Stimulated activated CD8-positive, alpha-beta memory T cell treated with anti-CD3 and anti-CD28 coated beads, Interleukin-7, amount 100 ng/mL, for 1 hour (primary cell): ENCODE measurements at places on chromosomes 4 and X.

DNA sequence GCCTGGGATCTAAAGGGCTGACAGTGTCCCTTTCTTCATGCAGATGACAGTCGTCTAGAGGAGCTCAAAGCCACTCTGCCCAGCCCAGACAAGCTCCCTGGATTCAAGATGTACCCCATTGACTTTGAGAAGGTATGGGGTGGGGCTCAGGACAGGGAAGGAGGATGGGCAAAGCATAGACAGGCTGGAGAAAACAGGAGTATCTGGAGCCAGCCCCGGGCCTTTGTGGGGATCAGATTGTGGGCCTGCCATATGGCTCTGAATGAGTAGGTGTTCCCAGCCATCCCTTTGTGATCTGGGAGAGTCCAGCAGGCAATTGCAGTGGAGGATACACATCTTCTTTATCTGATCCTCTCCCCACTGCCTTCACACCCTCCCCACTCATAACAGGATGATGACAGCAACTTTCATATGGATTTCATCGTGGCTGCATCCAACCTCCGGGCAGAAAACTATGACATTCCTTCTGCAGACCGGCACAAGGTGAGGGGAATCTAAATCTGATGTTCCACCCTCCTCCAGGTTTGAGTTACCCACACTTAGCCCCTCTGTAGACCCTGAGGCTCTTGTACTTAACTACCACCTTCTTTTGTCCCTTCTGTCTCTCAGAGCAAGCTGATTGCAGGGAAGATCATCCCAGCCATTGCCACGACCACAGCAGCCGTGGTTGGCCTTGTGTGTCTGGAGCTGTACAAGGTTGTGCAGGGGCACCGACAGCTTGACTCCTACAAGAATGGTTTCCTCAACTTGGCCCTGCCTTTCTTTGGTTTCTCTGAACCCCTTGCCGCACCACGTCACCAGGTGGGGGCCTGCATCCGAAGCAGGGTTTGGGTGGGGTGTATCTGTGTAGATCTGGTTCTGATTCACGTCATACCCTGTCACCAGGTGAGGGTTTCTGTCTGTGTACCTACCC, 5.8 kb upstream of the CDK16 start:
- DNase-seq = no peak

DNA sequence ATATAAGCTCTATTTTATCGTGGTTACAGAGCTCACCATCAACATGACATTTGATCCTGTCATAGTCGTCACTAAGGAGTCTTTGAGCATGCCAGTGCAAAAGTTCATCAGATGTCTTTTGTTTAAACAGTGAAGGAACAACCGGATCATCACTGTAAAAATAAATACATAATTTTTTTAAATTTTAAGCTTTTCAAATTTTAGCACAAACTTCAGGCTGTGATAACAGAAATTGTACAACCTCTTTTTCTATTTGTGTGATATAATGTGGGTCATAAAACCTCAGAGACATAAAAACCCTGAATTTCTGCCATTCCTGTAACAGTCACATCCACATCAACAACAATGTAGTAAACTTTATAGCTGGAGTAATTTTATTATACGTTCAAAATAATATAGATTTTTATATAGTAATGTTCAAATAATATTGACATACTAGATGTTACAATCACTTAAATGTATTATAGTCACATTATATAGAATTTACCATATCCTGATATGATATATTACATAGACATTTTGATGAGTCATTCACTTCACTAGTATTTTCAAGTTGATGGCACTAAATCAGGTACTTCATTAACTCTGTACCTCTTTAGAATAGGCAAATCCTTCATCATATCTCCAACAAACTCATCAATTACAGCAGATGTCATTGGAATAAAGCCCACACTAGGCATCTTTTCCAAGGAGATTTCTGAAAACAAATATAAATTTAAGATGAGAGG, 47.7 kb downstream of the DDX60L start:
- no peak for DNase-seq

GRCh38 chr4:37770016-37770415, 56.5 kb upstream of the PGM2 start:
- DNase-seq = no peak

DNA sequence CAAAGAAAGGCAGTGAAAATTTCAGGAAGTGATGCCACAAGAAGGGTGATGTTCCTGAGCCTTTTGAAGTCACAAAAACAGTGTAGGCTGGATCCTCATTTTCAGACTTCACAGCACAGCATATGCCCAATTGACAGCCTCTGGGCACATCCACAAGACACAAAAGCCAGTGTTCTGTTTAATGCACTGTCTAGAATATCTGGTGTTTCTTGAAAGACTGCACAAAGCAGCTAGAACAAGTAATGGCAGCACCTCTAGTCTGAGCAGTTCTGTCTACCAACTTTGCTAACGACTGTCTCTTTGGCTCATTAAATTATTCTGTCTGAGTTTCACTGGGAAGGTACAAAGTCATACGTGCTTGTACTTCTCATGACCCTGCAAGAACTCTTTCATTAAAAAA, 417.1 kb upstream of the GALNT7 start:
- DNase-seq = no peak

- DNase-seq = no peak
Measured at GRCh38 chr4:107319386-107319785, 283.3 kb upstream of the DKK2 start.

GRCh38 chr4:186943411-186943810, 219.8 kb upstream of the FAT1 start:
- no peak for DNase-seq

- DNase-seq = no peak
Measured at GRCh38 chrX:41127477-41128192, 42.4 kb downstream of the USP9X start.

- DNase-seq = no peak
Measured at GRCh38 chr4:137635108-137635507, 102.8 kb upstream of the PCDH18 start.

- no peak for DNase-seq
Measured at GRCh38 chr4:70808151-70808550, 31.5 kb downstream of the GRSF1 start.

GRCh38 chr4:89486042-89486441, 178.4 kb upstream of the GPRIN3 start:
- no peak for DNase-seq

DNA sequence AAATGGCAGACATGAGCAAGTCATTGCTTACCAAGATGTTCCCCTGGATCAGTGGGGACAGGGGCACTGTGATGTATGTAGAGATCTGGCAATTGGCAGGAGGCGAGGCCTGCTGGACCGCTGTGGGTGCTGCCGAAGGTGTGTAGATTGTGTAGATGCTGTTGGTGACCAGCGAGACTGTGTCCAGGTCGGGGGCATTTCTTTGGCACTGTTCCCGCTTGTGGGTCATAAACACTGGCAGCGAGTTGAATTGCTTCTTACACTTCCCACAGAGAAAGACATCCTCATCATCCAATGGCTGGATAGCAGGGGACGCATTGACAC, 52.7 kb downstream of the CFAP299 start:
- no peak for DNase-seq

- no peak for DNase-seq
Measured at GRCh38 chrX:32525234-32525633, 686.1 kb downstream of the DMD start.

- no peak for DNase-seq
Measured at GRCh38 chr4:112325530-112325929, 28.4 kb downstream of the ALPK1 start.

DNA sequence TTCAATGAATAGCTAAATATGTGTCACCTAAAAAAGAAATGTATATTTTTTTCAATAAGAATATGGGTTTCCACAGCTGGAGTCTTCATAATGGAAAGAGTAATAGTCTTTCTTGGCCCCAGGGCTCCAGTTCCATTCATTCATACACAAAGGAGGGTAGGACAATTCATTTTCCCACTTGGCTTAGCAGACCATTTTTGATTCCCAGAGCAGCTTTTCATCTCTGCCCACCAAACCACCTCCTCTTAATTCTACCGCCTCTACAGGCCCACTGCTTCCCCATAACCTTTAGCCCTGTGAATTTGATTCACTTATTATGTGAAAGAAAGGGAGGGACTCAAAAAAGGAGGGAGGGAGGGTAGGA, 129.9 kb upstream of the PAK3 start:
- DNase-seq = no peak

- no peak for DNase-seq
Measured at GRCh38 chr4:99891351-99891750, 2.9 kb downstream of the LAMTOR3 start.

- DNase-seq = no peak
Measured at GRCh38 chr4:174119051-174119450, 164.4 kb downstream of the FBXO8 start.

- DNase-seq = no peak
Measured at GRCh38 chr4:91894006-91894405, 409.8 kb upstream of the GRID2 start.

DNA sequence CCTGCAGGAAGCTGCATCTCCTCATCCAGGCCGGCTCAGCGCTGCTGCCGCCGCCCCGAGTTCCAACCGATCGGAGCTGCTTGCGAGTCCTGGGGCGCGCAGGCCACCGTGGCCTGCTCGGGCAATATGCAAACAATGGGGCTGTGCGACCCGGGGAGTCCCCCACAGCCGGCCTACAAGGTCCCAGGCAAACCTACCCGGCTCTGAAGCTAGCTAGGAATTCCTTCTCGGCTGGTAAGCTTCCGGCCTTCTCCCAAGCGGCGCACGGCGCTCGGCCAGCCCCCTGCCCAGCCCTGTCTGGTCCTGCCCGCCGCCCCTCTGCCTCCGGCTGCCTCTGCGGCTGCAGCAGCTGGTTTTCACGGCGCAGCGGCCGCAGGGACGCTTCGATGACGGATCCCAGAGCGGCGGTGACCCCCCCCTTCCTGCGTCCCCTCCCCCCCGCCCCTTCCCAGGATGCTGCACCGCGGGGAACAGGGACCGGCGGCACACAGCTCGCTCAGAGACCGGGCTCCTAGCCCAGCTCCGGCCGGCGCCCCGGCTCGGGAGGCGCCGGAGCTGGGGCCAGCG, 59.4 kb downstream of the TSC22D3 start:
- no peak for DNase-seq

DNA sequence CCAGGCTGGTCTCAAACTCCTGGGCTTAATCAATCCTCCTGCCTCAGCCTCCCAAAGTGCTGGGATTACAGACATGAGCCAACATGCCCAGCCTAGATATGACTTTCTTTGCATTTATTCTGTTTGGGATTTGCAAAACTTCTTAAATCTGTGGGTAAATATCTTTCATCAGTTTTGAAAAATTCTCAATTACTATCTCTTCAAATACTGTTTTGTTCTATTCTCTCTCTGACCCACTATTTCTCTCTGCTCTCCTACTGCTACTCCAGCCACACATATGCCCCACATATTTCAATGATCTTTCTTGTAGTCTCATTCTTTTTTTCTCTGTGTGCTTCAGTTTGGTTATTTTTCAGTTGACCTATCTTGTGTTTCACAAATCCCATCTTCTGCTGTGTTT, 205.1 kb downstream of the CHIC2 start:
- no peak for DNase-seq

DNA sequence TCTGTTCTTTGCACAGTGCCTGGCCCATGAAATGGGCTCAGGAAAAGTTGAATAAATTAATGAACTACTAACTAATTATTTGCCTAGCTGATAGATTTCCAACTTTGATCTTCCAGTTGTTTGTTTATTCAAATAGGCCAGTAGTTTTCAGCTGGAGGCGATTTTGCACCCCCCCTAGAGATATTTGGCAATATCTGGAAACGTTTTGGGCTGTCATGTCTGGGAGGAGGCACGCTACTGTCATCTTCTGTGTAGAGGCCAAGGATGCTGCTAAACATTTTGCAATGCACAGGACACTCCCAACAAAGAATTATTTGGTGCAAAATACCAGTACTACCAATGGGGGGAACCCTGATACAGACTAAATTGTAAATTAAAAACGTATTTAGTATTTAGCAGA, 81.9 kb downstream of the VCX2 start:
- DNase-seq = no peak

- DNase-seq = no peak
Measured at GRCh38 chr4:108560616-108561015, 59.8 kb upstream of the RPL34 start.

DNA sequence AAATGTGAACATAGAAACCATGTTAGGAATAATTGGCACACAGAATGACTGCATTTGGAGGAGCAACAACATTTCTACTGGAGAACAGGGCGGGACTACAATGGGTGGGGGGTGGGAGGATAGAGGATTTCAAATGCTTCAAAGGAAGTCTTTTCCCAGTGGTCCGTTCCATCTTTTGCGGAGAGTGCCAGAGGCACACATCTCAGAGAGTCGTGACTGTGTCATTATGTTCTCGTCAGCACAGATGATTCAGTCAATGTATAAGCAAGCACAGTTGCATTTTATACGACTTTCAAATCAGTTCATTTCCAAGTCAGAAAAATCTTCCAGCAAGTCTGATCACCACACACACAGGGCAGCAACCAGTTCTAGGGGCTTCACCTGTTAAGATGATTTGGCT, 22.7 kb upstream of the GPR50 start:
- DNase-seq = no peak

DNA sequence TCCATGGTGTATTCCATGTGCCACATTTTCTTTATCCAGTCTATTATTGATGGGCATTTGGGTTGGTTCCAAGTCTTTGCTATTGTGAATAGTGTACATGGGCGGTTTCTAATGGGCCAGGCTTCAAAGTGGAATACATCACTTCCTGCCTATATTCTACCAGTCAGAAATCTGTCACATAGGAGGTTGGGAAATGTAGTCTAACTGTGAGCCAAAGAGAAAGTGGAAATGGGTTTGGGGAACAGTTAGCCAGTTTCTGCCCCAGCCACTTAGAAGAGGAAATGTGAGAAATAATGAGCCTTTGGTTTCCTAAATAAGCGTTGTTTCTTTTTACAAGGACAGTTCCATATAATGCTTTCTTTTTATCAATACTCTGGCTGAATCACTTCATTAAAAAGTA, 85.1 kb upstream of the AP1S2 start:
- no peak for DNase-seq

- no peak for DNase-seq
Measured at GRCh38 chrX:76279007-76279406, 106.1 kb downstream of the PBDC1 start.

DNA sequence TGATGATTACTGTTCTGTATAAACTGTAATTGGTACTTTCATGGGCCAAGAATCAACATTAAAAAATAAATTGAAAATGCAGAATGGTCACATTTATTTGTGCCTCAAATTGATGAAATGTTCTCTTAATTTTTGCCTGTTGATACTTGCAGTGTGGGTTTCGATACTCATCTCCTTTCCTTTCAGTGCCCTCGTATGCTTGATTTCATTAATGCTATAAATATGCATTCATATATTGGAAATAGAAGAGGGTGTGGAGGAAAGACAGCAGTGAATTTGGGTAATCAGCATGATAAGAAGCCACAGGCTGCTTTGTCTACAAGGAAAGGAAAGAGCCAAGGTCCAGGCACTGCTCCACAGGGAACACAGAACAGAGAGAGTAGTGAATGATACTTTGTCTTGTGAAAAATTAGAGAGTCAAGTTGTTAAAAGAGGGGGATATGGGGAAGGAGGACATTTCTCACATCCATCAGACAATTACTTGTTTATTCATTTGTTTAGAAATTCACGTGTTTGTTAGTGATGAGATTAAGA, 1.0 kb upstream of the DDX60 start:
- DNase-seq = no peak
